Daoy (cell line): ENCODE measurements at places on chromosomes 7 and 10. TPM values are rescaled to one million over a fixed set of nuclear protein-coding genes. Genes with fewer than 3 reads are reported as not detected.
A peak's percentile ranks its signal among the peaks of the same experiment; 100 is the strongest.

GRCh38 chr10:12484941-12485805 is 135.8 kb downstream of the CAMK1D start:
- no peak for DNase-seq

Gene FXYD4
- not detected in 2 replicates for total RNA-seq

DNA sequence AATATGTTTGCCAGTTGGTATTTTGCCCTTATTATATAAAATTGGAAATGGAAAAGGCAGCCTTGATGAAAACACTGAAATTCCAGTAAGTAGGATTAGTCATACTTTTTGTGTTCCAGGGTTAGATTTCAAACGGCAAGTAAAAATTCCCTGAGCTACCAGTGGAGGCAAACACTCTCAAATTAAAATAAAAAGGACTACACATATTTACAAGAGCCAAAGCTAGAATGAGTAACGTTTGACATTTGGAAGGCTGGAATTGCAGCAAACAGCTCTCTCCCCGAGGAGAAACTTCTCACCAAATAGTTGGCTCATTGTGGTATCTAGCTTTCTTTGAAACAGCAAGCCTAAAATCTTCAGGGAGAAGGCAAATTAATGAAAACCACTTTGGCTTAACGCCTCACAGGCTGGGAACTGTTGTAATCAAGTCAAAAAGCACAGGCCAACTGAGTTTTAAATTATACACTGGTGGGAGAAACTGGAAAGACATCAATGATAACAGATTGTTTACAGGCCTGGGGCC is 288.4 kb downstream of the SNX13 start:
- peak; percentile 44 for DNase-seq

Gene SYT15B
- 0.09 TPM in 1 of 2 replicates, not detected in the other for total RNA-seq

DNA sequence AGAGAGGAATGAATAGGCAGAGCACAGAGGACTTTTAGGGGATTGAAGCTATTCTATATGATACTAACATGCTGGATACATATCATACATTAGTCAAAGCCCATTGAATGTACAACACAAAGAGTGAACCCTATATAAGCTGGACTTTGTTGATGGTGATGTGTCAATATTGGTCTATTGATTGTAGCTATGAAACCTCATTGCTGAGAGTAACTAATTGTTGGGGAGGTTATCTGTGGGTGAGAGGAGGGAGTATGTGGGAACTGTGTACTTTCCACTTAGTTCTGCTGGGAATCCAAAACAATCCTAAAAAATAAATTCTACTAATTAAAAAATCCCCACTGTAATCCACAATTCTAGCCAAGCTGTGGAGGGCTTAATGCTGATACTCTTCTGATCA is 22.0 kb upstream of the CYP2C9 start:
- no peak for DNase-seq

- peak; percentile 79 for DNase-seq
These were observed 125.1 kb upstream of the LYZL1 start for GRCh38 chr10:29163746-29164145.

Gene NUDCD3
- total RNA-seq, result 75.3 and 95.7 TPM in 2 replicates

Gene MBL2
- not detected in 2 replicates for total RNA-seq

- DNase-seq, result no peak
These were observed 12.7 kb downstream of the HHEX start for GRCh38 chr10:92702301-92702916.

- peak; percentile 25 for DNase-seq
These were observed 944 bp downstream of the RHBDD2 start for GRCh38 chr7:75879771-75880184.

GRCh38 chr10:70902661-70903261 is 14.4 kb upstream of the PCBD1 start:
- no peak for DNase-seq

Gene GARIN1A
- total RNA-seq, result 0.74 and 0.80 TPM in 2 replicates

Gene GHITM
- 171 and 179 TPM in 2 replicates for total RNA-seq

DNA sequence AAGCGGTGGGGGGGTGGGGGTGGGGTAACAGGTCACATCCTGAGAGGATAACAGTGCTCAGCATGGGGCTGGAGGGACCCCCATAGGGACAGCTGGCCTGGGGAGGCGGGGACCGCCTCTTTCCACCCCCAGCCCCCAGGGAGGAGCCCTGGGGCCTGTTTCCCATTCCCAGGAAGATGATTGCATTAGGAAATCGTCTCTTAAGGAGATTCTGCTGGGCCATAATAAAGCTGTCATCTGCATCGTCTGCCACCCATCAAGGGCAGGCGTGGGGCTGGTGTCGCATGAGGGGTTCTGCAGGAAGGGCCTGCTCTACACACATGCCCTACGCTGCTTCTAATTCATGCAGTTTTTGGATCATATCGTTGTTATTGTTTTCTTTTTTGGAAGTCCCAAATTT is 17.2 kb downstream of the RET start:
- no peak for DNase-seq

- no peak for DNase-seq
These were observed 57.8 kb upstream of the OPALIN start for GRCh38 chr10:96416643-96417042.

- no peak for DNase-seq
These were observed 1.8 kb downstream of the PGAM2 start for GRCh38 chr7:44063547-44063893.

Gene CD36
- not detected in 2 replicates for total RNA-seq

DNA sequence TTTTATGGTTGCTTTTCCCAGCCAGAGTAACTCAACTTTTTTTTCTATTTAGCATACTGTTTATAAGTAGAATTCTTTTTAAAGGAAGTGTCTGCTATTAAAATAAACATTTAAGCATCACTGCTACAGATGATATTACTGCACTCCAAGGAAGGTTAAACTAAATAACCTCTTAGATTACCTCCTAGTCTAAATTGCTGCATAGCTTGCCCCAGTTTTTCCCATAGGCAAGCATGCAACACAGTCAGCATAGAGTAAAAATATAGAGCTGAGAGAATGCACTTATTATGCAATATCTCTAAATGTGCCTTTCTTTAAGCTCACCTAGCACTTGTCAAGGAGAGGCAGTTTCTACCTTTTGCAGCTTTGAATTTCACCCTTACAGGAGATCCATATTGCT is 1392.4 kb upstream of the CELF2 start:
- DNase-seq, result no peak

DNA sequence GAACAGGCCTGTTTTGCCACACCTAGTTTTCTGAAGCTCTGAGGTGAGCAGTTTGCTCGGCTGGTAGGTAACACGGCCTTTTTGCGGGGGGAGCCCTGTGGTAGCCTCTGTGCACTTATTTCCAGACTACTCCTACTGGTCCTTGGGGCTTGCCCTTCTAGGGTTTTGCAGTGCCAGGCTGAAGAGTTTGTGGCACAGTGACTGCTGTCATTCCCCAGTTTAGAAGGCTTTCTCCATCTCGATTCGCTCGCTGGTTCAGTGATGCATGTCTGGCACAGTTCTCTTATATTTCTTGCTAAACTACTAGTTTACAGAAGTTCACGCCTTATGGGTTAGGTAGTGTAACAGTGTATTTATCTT is 711 bp downstream of the KIF20B start:
- DNase-seq, result peak; percentile 8

DNA sequence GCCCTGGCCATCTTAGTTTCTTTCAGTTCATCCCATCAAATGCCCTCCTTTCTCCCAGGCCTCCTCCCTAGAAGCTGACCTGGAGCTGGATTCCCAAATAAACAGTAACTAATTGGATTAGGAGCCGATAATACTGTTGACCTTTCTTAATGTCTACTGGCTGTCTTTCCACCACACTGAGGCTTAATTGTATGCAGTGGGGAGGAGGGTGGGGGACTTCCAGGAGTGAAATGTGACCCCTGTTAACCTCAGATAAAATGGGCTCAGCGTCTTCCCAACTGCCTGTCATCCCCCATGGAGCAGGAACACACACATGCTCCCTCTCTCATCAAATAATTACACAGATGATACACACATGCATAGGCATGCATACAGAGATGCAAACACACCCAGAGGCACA is 53.7 kb upstream of the LBX1 start:
- no peak for DNase-seq

Gene TUBB8
- 0.60 TPM in 1 of 2 replicates, not detected in the other for total RNA-seq

DNA sequence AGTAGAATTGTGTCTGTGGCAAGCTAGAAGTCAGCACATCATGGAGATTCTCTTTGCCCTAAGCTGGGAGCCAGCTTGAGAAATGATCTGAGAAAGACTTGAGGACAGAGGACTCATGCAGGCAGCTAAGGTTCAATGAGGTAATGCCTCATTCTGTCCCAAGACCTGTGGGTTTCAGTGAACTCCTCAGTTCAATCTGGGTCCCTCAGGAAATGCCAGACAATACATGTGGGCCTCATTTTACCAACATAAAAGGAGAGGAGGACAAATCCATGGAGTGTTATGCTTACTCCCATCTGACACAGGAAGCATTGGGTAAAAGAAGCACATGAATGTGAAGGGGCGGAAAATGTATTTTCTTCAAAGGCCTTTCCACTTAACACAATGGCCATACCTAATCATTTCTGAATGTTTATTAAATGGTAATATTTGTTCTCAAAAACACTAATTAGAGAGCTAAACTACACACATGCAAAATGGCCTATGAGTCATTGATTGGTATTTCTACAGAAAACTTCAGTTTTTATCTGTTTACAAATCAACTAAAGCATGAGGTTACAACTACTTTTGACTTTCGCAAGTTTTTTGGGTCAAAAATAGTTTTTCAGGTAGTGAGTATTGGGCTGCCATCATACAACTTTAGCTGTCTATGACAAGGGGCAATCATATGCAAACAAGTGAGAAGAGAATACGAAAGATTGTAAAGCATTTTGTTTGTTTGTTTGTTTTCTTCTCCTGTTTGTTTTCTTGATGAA is 205.3 kb downstream of the CHRM2 start:
- DNase-seq, result peak; percentile 33

DNA sequence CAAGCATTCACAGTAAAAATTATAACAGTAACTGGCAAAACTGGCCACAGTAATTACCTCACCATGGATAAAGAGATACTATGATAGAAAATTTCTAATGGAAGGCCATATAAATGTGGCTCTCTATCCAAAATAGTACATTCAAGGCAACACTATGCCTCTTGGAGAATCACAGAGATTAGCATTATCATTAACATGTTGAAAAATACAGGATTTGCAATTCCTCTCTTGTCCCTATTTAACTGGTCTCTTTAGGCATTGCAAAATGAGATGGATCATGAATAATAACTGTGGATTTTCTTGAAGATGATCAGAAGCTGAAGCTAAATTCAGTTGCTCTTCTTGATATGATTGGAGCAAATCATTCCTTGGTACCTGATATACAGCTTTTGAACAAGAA is 100.8 kb upstream of the HGF start:
- no peak for DNase-seq

- no peak for DNase-seq
These were observed 263.2 kb downstream of the SDK1 start for GRCh38 chr7:3564231-3564630.

DNA sequence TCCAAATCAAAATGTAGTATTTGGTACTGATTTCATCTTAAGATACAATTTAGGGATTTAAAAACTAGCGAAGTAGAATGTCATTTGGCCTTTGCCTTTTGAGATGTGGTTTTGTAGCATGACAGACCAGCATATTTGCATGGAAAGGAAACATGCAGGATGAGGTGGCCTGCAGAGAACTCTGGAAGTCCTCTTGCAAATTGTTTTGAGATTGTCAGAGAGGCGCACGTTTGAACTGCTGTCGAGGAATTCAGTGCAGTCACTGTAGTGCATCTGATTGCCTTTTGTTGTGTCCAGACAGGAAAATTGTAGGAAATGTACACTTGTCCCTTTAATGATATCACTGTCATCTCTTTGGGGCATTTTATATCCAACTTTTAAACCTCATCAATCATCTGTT is 136.7 kb downstream of the CELF2 start:
- no peak for DNase-seq

GRCh38 chr10:60778971-60779796 is 906 bp downstream of the CDK1 start:
- DNase-seq, result no peak

DNA sequence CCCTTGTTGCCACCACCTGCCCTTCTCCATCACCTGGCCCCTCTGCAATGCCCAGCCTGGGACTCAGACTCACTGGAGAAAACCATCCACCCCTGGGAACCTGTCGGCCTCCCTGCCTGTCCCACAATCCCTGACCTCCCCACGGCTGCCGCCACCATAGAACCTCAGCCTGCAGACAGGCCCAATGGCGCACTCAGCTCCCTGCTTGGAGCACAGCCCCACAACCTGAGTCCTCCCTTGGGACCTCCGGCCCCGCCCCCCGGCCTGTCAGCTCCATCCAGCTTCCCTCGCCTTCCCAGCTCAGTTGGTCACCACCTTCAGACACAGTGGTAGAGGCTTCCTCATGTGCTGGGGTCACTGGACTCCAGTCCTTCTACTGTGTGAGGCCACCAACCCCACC is 41.1 kb downstream of the PARP12 start:
- no peak for DNase-seq

- DNase-seq, result no peak
These were observed 1.8 kb upstream of the LDB3 start for GRCh38 chr10:86666538-86666937.

- DNase-seq, result peak; percentile 26
These were observed 429.0 kb upstream of the MTPN start for GRCh38 chr7:136405931-136406777.

GRCh38 chr7:88689821-88690220 is 69.7 kb upstream of the ZNF804B start:
- DNase-seq, result no peak

- DNase-seq, result no peak
These were observed 25.1 kb downstream of the VSTM4 start for GRCh38 chr10:49090189-49090575.

DNA sequence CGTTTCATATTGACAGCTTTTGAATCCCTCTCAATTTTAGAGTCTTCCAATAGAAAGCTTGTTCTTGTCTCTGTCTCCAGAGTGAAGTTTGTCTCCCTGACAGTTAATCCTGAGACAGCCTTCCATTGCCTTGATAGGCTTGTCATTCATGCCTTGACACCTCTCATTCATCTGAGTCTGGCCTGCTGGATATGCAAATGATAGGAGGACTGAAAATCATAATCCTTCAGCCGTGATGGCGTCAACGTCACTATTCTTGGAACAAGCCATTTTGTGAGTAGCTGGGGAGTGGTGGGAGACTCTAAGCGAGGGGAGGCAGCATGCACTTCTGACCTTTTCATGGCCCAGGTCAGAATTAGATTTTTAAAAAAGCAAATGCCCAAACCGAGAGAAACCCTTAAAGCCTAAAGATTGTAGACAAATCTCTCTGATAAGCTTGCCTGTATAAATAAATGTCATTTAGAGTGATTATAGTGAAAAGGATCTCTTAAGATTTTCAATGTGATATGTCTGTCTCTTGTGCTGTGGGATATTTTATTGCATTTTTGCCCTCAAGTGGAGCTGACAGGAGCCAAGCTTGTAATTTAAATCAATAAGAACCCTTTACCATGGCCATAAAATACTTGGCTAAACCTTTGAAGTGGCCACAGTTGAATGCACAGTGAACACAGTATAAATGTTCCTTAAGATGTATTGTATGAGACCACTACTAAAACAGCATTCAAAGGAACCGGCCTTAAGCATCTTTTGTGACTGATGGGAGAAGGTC is 148.8 kb downstream of the SNX10 start:
- no peak for DNase-seq

GRCh38 chr10:14536241-14537213 is 205.8 kb upstream of the FRMD4A start:
- DNase-seq, result peak; percentile 69

GRCh38 chr7:24354456-24354855 is 70.5 kb downstream of the NPY start:
- DNase-seq, result no peak

- DNase-seq, result no peak
These were observed 29.7 kb downstream of the C1QL3 start for GRCh38 chr10:16491933-16492332.
